EL (cell line): ENCODE measurements at places on chromosomes 2 and 18.

DNA sequence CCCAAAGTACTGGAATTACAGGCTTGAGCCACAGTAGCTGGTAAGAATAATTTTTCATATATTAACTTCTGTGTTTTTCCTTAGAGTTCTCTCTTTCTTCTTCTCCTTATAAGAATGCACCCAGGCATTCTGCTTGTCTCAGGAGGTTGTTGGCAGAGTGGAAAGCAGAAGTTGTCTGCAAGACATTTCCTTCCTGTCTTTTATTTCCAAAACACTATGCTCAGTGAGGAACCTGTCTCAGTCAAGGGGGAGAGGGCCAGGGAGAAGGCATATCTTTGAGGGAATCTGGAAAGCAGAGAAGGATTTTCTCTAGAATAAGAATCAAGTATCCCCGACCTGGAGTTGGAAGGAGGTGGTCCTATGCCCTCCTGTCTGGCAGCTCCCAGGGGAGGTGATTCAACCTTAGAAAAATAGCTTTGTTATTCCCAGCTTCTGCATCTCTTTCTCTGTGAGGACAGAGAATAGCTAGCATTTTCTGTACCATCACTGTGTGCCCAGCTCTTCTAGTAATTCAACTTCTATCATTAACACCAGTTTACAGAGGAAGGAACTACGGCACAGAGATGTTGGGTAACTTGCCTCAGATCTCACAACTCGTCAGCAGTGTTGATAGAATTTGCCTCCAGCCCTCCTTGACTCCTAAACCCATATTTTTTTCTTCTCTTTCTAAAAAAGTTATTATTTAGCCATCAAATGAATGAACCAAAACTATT, 3.8 kb upstream of the LPIN2 start:
- DNase-seq, result no peak

DNA sequence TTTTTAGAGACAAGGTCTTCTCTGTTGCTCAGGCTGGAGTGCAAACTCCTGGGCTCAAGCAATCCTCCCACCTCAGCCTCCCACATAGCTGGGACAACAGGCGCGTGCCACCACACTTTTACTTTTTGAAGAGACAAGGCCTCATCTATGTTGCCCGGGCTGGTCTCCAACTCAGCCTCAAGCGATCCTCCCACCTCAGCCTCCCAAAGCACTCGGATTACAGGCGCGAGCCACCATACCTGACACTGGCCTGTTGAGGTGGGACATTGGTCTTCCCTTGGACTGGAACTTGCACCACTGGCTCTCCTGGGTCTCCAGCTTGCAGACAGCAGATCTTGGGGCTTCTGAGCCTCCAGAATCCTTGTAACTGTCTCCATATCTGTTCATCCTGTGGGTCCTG, 75.6 kb downstream of the NDUFA10 start:
- no peak for DNase-seq

- DNase-seq, result no peak
Observed at GRCh38 chr2:196464311-196464710, 175.2 kb upstream of the CCDC150 start.

DNA sequence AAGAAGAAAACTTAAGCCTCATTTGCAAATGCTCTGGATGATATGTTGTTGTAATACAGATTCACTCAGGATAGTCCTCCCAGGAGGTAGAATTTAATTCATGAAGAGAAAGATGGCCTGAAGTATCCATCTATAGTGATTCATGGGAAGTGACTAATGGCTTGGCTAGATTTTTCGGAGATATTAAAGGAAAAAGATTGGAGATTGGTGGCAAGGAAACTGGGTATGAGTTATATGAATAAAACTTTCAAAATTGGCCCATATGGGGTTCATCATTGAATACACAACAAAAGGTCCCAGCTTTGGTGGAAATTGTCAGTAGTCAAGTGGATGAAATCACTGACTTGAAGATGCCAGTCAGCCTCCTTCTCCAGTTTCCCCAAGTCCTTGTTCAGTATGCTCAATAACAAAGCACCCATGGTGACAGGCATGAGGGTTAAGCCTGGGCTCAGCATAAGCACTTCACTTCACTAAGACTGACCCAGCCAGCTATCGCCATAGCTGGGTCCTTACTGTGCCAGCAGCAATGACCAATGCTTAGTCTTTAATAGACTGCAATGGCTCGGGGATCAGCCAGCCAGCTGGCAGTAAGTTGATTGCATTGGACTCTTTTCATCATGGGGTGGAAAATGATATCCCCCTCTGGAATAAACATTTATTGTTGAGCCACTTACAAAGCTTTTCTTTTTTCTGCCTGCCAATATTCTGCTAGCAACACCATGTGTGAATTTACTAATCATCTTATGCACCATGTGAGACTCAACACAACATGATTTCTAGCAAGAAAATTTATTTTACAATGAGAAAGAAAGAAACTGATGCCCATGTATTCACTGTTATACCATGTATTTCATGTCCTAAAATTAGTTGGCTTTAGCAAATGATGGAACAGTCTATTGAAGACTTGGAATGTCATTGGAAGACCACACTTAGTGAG, 176.6 kb upstream of the TACR1 start:
- peak; percentile 73 for DNase-seq

DNA sequence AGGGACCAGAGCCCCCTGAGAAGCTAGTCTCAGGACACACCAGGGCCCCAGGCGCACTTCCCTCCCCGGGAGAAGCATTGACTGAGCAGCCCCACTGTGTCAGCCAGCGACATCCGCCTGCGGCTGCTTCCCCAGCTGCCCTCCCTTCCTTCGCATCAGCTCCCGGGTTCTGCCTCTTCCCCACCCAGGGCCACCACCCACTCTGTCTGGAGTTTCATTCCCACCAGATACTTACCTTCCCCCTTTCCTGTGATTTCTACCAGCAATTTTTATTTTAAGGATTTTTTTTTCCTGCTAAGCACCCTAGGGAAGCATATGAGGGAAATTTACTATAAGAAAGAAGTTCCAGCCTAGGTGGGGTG, 99.2 kb downstream of the SMAD7 start:
- DNase-seq, result no peak

GRCh38 chr2:234269769-234270204, 219.3 kb downstream of the SPP2 start:
- peak; percentile 59 for DNase-seq

GRCh38 chr2:156147594-156148330, 184.8 kb downstream of the NR4A2 start:
- DNase-seq, result no peak

- DNase-seq, result no peak
Observed at GRCh38 chr18:3970929-3971328, 484.2 kb downstream of the DLGAP1 start.

DNA sequence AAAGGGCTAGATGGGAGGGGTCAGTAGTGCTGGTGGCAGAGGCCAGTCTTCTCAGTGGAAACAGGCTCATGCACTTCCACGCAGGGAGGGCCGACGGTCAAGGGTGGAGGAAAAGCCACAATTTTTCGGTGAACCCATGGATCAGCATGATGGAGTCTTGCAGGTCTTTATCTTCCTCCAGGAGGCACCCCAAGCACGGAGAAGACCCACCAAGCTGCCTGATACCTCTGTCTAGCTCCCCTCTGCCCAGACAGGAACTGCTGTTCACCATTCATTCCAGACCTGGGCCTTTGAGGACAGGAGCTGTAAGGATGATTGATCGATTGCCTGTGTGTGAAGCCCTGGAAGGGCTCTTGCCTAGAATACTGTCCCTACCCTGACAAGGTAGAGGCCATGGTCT, 2.8 kb upstream of the LRRFIP1 start:
- no peak for DNase-seq

DNA sequence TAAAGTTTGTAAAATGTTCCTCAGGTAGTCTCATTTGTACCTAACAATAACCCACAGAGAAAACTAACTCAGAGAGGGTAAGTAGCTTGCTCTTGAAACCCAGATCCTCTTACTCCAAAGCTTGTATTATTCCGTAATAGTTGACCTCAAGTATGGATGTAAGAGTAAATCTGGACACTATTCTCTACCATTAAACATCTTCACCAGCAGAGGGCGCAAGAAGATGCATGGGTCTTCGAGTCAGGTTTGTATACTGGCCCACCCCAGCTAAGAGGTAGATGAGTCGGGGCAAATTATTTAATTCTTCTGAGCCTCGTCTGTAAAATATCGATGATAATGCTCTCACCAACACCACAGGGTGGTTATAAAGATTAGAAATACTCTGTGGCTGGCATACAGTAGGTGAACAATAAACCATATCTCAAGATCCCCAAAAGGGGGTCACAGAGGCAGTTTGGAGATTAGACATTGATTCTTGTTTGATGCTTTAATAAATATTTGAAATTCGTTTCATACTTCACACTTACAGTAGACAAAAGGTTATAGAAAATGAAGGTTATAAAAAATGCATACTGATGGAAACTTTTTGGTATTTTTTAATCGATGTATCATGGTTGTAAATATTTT, 3.5 kb upstream of the CABLES1 start:
- peak; percentile 78 for DNase-seq

DNA sequence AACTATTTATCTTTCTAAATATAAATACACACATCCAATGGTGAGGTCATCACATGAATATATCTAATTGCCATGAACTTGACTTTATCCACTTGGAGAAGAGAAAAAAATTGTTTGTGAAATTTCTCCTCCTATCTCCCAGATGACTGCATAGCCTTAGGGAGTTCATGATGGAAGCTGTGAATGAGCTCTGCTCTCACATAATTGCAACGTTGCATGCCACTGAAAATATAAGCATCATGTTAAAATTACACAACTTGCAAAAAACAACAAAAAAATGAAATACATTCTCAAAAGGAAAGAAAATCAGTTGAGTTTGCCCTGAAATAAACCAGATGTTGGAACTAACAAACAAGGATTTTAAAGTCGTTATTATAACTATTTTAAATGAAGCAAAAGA, 50.6 kb upstream of the OSR1 start:
- DNase-seq, result peak; percentile 38

DNA sequence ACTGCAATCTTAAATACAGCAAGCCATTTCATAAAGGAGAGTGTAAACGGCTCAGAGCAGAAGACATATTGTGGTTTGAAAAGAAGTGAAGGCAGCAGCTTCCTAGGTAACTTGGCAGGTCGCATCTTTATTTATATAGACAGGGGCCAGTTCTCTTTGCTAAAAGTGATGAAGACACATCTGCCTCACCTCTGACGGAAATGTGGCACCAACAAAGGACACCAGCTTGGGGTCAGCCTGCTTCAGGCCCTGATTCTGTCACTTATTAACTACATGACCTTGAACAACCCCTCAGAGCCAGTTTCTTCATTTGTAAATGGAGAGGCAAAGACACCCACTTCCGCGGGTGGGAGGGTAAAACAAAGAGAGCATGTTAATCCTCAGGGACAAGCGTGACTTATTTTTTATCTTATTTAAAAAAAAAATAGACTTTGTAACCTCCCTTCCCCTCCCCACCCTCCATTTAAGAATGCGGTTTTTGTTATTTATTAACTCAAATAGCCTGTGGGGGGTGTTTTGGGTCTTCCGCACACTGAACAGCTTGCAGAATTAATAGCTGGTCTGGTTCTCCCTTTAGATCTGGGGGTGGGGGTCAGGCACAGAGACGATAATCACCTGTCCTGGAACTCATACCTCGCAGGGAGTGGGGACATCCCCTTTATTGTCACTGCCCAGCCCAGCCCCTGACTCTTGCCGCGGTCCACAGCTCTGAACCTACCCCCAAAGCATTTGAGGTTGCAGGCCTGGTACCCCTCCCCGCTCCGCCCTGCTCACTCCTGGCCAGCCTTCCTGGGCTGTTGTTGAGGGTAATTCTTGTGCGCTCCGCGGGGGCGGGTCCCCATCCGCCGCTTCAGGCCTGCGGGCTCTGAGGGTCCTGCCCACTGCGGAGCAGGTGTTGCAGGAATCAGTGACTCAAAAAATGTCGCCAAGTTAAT, 64.2 kb upstream of the TMEM17 start:
- no peak for DNase-seq

DNA sequence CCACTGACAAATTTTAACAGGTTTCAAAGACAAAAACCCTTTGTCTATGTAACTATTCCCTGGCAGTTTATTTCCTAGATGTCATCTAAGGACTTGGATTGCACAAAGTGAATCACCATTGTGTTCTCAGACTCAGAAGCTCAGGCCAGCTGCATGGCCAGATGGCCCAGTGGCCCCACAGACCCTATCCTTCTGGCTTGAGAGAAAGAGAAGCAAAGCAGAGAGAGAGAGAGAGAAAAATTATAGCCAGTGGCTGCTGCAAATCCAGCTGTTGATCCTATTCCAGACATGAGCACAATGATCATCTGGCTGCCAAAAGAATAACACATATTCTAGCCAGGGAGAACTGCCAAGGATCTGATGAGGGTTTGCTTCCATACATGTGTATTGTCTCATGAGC, 25.8 kb downstream of the CTLA4 start:
- no peak for DNase-seq

DNA sequence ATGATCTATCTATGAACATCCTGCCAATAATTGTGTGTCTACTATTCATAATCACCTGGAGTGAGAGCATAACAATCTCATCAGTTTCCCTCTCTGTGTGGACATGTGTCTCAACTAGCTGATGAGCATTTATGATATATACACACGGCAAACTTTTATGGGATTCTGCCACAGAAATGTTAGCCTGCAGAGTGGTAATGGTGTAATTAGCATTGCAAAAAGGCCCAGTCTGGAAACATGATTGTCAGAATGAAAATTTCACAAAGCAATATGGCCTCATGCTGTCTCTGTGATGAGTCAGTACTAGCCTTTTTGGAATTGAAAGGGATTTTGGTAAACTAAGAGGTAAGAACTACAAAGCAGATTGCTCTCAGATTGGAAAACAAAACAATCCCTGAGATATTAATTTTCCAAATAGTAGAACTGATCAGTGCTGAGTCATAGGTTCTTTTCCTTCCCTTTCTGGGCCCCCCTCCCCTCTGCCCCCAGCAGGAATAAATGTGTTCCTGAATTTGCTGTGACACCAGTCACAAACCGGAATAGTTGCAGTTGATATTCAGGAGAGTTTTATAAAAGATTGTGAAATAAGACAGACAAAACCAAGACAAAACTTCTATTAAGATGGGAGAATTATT, 189.2 kb downstream of the OSR1 start:
- DNase-seq, result no peak

- DNase-seq, result peak; percentile 76
Observed at GRCh38 chr2:1972422-1972821, 228.1 kb upstream of the PXDN start.

DNA sequence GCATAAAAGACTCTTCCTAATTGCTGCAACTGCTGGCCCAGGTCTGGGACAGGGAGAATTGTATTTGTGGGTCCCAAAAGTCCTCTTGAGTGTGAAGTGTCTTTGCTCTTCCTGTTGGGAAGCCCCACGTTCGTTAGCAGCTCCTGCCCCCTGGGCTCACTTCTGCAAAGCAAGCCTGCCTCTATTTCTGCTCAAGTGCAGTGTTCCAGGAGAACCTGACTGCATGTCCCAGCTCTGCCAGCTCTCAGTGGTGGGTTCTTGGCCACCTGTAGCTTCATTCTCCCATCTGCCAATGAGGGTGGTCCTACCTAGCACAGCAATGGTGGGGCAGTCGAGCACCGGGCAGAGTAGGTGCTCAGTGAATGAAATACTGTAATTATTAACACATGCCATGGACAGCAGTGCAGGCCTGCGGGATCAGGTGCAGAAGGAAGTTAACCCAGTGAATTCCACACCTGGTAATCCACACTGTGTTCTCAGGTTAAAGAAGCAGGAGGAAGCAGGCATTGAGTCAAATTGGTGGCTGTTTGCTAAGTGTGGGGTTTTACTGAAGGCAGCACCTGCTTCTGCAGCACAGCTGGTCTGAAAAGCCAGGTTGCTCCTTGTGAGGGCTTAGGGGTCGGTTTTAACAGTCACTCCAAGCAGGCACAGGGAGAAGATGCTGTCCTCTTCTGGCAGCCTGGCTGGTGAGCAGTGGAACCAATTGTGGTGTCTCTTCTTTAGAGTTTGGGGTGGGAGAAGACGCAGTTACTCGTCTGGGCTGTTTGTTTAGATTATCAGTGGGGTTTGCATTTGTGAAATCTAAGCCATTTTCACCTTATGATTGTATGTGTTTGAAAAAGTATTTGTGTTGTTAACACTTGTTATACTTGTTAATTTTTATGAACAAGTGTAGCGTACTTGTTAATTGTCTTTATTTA, 54.3 kb downstream of the DGKD start:
- no peak for DNase-seq
